ENCODE measurements at places on chromosomes 16 and 17.

- DNase-seq, result no peak
Measured at GRCh38 chr17:6072157-6072556, 2.0 kb downstream of the WSCD1 start.

GRCh38 chr17:27244491-27245223 is 49.3 kb upstream of the WSB1 start:
- DNase-seq, result no peak

DNA sequence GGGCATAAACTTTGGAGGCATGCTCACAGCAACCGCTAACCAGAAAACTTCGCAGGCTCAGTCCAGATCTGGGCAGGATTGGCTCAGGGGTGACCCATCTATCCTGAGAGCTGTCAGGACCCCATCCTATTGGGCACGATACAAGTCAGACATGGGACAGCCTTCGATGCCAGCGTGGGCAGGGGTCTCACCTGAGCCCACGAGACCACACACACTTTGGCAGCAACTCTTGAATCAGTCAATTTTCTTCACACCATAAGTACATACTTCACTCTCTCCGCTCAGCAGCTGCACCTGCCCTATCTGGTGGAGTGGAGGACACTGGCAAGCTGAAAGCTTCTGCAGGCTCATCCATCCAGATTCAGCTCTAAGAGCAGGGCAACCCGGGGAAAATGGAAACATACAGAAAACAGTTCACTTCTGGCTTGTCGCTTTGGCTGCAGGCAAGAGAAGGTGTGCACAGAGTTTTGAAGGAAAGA is 48.3 kb downstream of the ZFHX3 start:
- DNase-seq, result no peak

DNA sequence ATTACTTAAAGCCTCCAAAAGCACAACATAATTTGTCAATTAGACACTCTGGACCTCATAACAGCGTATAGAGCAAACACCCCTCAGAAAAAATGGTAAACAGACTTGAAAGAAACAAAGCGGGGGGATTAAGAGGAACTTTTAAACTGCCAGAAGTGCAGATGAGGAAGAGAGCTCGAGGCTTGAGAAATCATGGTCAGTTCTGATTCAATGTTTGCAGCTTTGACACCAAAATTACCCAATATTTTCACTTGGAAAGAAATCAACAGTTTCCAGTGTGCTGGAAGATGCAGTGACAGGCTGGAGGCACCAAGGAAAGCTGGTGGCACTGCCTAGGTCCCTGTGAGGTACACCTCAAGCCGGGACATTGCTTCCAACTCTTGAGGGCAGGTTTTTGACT is 180.9 kb upstream of the TOX3 start:
- DNase-seq, result no peak

DNA sequence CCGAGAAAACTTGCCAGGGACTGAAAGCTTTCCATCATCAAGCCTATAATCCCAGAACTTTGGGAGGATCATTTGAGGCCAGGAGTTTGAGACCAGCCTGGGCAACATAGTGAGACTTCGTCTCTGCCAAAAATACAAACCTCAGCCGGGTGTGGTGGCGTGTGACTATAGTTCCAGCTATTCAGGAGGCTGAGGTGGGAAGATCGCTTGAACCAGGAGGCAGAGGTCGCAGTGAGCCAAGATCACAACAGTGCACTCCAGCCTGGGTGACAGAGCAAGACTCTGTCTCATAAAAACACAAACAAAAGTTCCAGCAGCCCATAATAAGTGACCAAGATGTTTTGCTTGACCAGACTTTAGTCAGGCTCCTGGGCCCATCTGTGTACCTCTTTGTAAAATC is 1.9 kb downstream of the MEAK7 start:
- no peak for DNase-seq

GRCh38 chr17:18225642-18226283 is 328 bp downstream of the LLGL1 start:
- no peak for DNase-seq

DNA sequence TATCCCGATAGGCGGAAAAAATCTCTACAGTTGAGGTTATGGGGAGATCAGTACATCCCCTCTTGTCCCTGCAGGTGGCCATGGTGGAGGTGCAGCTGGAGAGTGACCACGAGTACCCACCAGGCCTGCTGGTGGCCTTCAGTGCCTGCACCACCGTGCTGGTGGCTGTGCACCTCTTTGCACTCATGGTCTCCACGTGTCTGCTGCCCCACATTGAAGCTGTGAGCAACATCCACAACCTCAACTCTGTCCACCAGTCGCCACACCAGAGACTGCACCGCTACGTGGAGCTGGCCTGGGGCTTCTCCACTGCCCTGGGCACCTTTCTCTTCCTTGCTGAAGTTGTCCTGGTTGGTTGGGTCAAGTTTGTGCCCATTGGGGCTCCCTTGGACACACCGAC is 4.2 kb downstream of the ORAI3 start:
- no peak for DNase-seq

- DNase-seq, result no peak
Measured at GRCh38 chr16:30722443-30722842, 23.5 kb downstream of the SRCAP start.

GRCh38 chr17:34151102-34151501 is 104.0 kb upstream of the CCL2 start:
- no peak for DNase-seq

DNA sequence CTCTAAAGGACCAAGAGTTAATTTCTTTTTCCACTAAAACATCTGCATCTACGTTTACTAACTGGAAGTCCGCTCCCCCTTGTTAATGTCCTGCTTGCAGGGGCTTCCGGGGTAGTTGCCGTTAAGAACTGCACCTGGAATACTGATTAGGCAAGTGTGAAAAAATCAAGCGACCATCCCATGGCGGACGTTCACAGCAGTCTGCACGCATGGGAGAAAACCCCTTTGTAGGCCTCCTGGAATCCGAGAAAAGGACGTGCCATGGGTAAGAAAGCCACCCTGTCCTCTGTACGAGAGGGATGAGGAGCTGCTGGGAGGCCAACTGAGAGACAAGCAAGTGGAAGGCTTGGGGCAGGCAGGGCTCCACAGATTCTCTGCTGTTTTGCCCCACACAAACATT is 14.9 kb downstream of the SNN start:
- DNase-seq, result no peak

GRCh38 chr17:55773671-55774070 is 22.8 kb downstream of the PCTP start:
- no peak for DNase-seq

DNA sequence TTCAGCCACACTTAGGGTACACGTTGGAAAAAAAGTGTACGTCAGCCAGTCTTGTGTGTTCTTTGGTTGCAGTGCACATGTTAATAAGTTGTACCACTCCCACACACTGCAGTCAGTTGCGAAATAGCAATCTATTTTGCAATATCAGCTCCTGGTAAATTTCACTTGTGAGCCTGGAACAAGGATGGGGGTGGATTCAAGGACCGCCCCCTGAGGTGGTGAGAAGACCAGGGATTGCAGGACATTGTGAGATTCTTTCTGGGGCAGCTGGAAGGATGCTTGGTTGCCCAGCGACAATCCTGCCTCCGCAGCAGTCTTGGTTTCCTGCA is 78.6 kb upstream of the ZFHX3 start:
- no peak for DNase-seq

DNA sequence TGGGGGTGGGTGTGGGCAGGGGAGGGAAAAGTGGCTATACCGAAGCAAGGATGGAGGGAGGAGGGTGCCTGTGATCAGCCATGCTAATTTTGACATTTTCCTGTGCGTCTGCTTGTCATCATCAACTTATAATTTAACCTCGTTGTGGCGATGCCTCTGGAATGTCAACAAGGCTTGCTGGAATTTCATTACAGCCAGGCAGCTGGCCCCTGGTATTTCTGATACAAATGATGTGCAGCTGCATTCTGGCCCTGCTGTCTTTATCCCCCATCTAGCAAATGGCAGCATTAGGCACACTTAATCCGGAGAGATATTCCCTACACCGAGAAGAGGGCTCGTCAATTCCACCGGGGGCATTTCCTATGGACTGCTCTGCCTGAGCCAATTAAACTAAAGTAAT is 278.3 kb upstream of the CCL2 start:
- DNase-seq, result no peak

DNA sequence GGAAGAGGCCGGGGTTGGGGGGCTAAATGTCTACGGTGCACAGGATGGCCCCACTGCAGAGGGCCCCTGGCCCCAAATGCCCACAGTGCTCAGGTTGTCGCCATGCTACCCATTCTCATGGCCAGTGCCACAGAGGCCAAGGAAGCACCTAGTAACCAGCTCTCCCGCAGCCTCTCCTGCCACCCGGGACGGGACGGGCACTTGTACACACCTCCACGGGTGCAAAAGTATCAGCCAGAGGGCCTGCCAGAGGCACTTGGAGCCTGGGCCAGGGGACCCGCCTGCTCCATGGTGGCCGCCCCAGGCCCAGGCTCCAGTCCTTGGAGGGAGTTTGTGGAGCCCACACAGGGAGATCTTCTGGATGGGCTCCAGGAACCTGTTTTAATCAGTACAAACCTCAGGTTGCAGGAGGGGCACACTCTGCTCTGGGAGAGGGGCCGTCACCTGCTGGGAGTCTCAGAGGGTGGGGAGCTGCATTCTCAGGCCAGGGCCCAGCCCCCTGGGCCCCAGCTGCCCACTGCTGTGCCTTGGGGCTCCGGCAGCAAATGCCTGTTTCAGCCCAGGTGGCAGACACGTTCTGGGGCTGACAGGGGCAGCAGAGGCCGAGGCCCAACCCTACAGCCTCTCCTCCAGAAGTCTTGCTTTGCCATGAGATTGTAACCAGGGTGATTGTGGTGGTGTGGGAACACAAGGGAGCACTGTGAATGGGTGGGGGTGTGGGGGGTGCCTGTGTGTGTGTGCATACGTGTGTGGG is 7.9 kb downstream of the TPSD1 start:
- no peak for DNase-seq

- DNase-seq, result no peak
Measured at GRCh38 chr17:14760212-14760611, 459.3 kb downstream of the HS3ST3B1 start.

DNA sequence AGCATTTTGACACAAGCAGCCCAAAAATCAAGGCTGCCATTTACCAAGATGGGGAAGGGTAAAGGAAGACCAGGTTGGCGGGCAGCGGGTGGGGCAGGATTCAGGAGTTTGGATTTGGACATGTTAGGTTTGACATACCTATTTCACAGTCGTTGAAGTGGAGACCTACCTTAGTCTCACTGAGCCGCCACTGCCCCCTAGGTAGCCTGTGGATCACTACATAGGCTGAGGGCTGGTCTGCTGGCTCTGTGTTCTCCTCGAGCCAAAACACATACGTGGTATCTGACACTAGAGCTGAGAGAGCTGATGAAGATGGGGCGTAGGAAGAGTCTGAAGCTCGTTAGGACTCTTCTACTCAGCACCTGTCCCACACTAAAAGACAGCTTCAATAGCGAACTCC is 115.1 kb downstream of the HIC1 start:
- DNase-seq, result no peak

DNA sequence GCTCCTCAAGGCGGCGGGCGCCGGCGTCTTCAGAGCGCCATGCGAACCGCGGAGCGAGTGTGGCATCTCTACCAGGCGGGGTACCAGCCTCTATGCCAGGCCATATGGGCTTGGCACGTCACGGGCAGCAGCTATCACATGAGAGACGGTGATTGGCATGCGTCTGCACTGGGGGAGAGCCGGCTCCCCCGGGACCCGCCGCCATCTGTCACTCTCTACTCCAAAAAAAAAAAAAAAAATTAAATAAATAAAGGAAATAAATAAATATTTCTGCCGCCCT is at the start of gene NEUROD2:
NEUROD2 (minus strand) TSS at position 70 of the 280 bp plus-strand sequence. CDS start 1,321 bp downstream, outside the sequence.
- DNase-seq, result no peak

GRCh38 chr16:2468233-2468724 is 2.8 kb upstream of the NTN3 start:
- DNase-seq, result no peak

DNA sequence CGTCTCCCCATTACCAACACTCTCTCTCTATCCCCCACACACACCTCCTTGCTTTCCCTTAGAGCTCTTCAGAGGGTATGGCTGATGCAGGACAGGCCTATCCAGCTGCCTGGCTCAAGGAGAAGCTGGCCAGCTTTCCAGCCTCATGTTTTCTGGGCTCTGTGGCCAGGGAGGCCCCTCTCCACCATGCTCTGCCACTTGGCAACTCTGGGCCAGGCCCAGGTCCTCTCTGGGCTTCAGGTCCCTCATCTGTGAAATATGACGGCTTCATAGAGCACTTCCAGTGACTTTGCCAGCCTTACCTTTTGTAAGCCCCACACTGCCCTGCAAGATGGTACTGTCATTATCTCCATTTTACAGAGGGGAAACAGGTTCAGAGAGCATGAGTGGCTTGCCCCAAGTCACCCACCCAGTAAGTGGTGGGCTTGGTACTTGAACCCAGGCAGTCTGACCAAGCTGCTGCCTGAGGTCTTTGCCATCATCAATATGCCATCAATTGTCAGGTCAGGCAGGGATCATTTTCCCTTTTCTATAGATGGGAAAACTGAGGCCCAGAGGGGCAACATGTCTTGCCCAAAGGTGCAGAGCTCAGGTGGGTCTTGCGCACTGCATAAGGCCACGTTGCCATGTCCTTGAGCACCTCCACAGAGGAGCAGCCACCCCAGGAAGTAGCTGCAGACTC is 548 bp upstream of the ADGRG5 start:
- no peak for DNase-seq

DNA sequence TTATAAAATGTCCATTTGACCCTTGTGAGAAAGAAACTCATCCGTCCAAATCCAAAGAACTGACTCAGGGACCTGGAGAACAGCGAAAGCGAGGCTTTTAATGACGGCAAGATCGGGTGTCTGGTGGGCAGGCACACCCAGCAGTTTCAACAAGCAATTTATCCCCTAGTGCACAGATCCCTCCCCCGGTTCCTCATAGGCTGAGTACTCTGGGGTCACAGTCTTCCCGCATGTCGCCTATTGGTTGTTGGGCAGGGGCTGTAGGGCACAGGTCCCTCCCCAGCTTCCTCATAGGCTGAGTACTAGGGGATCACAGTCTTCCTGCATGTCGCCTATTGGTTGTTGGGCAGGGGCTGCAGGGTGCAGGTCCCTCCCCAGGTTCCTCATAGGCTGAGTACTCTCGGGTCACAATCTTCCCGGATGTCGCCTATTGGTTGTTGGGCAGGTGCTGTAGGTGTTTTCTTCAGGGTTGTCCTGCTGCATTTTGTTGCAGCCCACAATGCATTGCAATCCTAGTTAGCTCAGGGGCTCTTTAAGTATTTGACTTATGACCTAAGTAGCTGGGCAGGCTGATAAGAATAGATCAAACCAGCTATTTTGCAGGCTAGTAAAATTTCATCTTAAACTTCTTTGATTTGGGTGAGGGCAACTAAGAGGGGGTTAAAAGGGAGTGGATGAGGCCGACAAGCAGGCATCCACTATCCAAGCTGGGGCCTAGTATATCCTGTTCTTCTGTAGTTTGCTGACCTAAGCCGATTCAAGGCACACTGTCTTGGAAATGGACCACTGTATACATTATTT is 3.6 kb upstream of the UTS2R start:
- DNase-seq, result no peak

Data from activated CD8-positive, alpha-beta memory T cell treated with anti-CD3 and anti-CD28 coated beads for 4 hours (primary cell).